Epithelial cell of proximal tubule (primary cell): ENCODE measurements at places on chromosomes 2 and 18. TPM values are rescaled to one million over a fixed set of nuclear protein-coding genes. Genes with fewer than 3 reads are reported as not detected.

DNA sequence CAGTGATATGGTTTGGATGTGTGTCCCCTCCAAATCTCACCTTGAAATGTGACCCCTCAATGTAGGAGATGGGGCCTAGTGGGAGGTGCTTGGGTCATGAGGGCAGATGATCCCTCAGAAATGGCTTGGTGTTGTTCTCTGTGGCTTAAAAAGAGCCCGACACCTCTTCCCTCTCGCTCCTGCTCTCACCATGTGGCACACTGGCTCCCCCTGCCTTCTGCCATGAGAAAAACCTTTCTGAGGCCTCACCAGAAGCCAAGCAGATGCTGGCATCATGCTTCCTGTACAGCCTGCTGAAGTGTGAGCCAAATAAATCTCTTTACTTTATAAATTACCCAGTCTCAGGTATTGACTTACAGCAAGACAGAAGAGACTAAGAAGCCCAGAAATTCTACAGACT is 357.1 kb downstream of the NRXN1 start:
- DNase-seq, result no peak

DNA sequence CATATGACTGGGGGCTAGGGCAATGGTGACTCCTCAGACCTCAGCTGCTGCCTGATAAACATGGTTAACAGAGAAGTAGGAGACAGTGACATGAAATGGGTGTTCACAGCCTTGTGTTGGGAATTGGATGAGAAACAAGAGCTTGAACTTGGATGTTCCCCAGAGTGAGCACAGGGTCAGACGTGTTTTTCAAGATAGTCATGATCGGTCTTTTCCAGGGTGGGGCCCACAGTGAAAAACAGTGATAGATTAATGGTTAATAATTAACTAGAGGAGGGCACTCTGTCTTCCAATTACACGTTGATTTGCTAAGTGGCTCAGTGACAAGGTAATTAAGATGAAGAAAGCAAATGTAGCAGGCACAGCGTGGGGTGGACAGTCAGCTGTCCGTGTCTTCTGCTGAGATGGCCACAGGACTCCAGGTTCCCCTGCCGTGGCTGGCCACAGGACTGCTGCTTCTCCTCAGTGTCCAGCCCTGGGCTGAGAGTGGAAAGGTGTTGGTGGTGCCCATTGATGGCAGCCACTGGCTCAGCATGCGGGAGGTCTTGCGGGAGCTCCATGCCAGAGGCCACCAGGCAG is at the start of gene UGT1A3:
UGT1A3 (plus strand) TSS at position 320 of the 579 bp plus-strand sequence; CDS start at position 405, 85 bp downstream.
- DNase-seq, result no peak

The DHRS9 gene
- total RNA-seq, result 0.14 and 0.35 TPM in 2 replicates

- no peak for DNase-seq
Measured at GRCh38 chr2:145740302-145740701, 1220.4 kb upstream of the ZEB2 start.

- no peak for DNase-seq
Measured at GRCh38 chr18:35971661-35972196, 750 bp upstream of the RMP24 start.

DNA sequence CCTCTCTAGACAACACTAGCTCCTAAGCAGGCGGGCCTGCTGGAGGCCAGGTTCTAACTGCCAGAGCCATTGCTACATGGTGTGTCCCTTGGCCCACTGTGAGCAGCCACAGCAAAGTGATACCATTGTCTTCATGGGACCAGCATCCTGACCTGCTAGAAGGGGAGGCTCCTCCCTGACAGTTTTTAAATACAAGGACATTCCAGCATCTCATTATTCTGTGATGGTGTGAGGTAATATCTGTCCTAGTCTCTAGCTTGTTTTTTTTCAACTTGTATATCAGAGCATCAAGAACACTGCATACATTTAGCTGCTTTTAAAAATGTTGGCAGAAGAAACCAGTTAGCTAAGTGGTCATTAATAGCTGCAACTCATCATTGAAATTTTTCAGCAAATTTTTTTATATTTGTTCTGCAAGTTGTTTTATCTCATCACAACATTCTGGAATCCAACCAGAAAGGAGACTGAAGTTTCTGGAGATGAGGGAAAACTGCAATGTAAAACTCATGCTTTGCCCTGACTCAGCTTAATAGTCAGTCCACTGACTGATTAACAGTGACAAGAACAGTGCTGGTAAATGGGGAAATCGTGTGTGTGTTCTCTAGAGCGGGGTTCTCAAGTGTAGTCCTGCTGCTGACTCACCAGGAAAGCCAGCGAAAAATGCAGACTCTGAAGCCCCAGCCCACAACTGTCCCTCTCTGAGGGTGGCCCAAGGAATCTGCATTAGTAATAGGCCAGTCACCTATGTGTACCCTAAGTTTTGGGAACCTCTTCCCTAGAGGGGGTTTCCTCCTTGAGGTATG is 17.8 kb downstream of the MAPRE3 start:
- DNase-seq, result peak; percentile 52

- no peak for DNase-seq
Measured at GRCh38 chr2:219049282-219049681, 8.0 kb upstream of the CFAP65 start.

DNA sequence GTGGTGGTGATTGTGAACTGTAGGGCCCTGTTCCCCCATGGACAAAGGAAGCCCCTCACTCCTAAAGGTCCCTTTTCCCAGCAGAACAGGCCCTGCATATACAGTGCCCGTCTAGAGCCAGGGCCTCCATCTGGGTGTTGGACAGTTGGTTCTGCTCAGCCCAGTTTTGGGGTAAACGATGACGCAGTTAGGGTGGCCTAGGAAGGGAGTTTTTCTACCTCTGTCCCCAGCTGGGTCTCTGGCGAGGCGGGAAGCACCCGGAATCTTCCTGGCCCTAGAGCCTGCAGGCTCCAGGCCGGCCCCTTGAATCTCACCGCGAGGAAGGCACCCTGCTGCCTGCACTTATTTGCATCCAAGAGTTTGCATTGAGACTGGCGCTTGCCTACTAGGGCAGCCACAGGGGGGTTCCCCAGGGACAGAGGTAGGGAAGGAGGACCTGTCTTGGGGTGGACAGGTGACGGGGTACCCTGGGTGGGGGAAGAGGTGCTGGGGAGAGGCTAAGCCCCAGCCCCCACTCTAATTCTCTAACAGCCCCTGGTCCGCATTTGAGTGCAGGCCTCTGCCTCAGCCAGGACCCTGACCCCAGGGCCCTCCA is 529 bp upstream of the MTA3 start:
- DNase-seq, result no peak

GRCh38 chr18:7607540-7608173 is 40.5 kb downstream of the PTPRM start:
- no peak for DNase-seq

DNA sequence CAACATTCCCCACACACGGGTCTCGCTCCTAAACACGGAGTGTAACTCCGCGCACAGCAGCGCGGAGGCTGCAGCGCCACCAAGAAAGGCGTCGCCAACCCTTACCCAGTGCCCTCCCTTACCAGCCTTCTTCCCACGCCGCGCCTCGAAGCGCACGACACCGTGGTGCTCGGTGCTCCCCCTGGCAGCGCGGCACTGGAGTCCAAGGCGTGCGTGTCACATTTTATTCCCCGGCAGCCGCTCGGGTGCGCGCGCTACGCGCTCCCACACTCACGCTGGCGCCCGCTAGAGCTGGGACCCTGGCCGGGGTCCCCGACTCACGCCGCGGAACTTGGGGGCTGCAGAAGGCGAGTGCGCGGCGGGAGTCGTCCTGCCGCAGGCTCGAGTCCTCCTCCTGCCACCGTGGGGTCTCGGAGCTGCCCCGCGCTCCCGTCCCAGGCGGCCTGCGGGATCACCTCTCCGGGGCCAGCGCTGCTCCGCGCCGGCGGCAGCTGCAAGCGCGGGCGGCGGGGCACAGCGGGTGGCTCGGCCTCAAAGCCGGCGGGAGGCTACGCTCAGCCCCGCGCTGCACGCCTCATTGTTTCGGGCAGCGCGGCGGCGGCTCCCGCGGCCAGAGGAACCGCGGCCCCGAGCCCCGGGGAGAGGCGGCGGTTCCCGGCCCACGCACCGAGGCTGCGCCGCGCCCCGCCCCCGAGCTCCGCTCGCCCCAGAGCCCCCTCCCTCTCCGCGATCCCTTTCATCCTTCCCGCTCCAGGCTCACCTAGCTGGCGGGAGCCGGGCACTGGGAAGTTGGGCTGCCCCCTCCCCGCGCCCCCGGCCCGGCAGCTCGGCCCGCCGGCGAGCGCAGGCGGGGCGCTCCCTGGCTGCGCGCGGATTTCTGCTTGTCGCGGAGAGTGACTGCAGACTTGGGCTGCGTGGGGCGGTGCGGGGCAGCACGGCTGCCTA is at the start of gene ST6GAL2:
ST6GAL2 (minus strand) TSS at position 197 of the 945 bp plus-strand sequence. CDS start 42,190 bp downstream, outside the sequence.
- DNase-seq, result no peak

- DNase-seq, result no peak
Measured at GRCh38 chr2:79375817-79376216, 137.0 kb upstream of the CTNNA2 start.

DNA sequence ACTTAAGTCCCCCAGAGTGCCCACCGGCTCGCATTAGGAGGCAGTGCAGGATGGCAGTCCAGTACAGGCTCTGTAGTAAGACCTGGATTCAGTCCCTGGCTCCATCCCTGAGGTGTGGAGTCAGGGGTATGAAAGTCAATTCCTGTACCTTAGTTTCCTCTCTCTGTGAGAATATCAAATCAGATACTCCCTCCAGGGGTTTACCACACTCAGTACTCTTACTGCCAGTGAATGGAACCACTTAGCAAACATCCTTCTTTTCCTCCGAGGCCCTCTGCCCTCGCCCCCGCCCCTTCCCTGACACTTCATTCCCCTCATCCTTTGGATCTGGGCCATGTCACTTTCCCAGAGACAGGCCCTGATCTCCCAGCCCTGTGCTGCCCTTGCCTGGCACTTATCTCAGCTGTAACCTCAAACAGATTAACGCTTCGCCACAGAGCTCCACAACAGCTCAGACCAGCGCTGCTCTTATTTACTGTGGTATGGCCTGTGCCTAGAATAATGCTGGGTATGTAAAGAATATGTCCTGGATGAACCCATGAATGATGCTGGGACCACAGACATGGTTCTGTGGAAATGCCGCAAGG is 159.0 kb upstream of the TMEM200C start:
- no peak for DNase-seq

DNA sequence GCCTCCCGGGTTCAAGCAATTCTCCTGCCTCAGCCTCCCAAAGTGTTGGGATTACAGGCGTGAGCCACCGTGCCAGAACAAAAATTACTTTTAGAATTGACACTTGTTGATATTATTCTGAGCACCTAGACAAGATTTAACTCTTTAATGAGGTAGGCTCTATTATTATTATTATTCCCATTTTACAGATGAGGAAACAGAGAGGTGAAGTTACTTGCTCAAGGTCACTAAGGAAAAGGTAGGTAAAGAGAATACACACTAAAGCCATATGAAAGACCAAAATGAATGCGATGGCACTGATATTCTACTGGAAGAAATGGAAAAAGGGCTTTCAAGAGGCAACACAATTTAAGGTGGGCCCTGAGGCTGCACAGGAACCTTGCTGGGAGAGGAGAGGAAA is 73.8 kb upstream of the ZFP36L2 start:
- DNase-seq, result no peak

- no peak for DNase-seq
Measured at GRCh38 chr2:196849895-196850294, 40.7 kb upstream of the C2orf66 start.

DNA sequence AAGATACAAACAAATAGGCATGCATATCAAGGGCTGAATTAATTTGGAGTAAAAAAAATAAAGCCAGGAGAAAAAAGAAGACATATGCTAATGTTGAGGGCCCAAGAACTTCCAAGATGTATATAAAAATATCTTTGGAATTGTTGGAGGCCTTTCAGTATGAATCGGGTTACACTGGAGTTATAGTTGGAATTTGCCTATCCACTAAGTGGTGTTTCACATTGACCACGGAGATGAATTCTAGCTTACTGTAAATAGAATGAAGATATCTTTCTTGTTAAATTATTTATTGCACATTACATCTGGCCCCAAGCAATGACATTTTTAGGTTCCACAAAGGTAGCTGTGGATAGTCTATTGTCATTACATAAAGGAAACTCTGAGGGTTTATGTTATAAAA is 38.5 kb upstream of the TRIB2 start:
- no peak for DNase-seq

DNA sequence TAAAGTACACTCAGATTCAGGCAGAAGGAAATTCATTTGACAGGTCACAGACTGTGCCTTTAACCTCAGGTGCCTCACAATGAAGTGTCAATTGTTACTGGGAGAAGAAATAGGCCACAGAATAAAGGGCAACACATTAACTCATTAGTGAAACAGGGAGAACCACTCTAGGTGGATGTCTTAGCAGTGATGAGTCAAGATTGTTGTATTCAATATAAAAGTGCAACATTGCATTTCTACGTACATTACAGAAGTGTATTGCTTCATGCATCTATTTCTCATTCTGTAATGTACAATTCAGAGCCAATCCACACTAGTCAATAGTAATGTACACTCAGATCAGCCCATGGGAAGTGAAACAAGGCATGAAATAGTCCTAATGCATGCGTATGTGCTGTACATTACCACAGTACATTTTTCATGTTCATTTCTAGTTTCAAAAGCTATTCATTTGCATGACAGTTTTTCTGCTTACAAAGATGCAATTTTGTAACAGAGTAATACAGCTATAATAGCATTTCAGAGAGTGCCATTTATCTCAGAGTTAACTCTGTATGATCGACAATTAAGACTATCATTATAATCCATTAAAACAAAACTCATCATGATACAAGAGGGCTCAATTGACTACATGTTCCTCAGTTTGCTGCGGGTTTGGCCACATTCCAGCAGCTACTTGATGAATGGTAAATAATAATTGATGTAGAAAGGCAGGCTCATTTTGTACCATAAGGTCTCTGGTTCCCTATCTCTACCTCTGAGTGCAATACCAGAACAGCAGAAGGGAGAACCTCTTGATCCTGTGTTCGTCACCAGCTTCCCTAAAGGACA is 12.2 kb upstream of the ARL5A start:
- no peak for DNase-seq

The CREG2 gene
- 3.1 TPM in 1 of 2 replicates, not detected in the other for total RNA-seq

The LIMS2 gene
- total RNA-seq, result 0.36 and 1.2 TPM in 2 replicates

DNA sequence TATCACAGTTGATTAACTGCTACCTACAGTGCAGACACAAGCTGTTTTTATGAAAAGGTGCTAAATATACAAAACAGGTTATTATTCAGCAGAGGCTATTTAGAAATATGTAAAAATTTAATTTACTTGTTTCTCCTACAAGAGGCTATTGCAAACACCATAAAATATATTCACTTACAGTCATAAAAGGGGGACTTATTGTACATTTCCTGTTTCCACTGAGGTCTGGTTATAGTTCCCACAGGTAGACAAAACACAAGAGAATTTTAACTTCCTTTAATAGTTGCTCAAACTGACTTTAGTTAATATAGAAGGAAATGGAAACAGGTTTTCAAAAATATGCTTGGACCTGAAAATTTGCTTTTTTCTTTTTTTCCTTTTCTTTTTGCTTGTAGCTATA is 40.0 kb upstream of the FRZB start:
- DNase-seq, result no peak
